BJ (cell line): ENCODE measurements at places on chromosomes 4 and X.

GRCh38 chr4:25585901-25586523 lies 69.6 kb upstream of the SLC34A2 start:
- DNase-seq: no peak

- DNase-seq: no peak
Measured at GRCh38 chr4:151957153-151957552, 196.3 kb upstream of the GATB start.

- no peak for DNase-seq
Measured at GRCh38 chr4:130306566-130306965, 1210.6 kb downstream of the C4orf33 start.

DNA sequence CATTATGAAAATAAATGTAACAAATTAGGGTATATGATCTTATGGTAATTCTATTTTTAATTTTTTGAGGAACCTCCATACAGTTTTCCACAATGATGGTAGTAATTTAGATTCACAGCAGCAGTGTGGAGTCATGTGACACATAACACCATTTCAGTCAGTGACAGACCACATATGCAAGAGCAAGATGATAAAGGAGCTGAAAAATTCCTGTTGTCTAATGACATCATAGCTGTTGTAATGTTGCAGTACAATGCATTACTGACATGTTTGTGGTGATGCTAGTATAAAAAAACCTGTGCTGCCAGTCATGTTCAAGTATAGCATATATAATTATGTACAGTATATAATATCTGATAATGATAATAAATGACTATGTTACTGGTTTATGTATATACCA lies 28.5 kb downstream of the EMCN start:
- DNase-seq: no peak

DNA sequence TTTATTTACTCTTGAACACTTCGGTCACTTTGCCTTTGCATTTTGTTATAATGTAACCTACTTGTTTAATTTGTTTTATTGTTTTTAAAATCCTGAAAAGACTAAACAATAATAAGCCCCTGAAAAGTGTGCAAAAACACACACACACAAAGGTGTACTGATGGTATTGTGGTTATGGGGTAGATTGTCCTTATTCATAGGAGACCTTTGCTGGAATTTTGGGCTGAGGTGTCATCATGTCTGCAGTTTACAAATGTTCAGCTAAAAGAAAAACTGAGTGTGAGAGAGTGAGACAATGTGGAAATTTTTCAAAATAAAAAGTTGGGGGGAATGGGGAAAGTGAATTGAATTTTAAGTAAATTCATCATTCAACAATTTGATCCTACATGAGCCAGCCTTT lies 174.9 kb downstream of the QDPR start:
- no peak for DNase-seq

DNA sequence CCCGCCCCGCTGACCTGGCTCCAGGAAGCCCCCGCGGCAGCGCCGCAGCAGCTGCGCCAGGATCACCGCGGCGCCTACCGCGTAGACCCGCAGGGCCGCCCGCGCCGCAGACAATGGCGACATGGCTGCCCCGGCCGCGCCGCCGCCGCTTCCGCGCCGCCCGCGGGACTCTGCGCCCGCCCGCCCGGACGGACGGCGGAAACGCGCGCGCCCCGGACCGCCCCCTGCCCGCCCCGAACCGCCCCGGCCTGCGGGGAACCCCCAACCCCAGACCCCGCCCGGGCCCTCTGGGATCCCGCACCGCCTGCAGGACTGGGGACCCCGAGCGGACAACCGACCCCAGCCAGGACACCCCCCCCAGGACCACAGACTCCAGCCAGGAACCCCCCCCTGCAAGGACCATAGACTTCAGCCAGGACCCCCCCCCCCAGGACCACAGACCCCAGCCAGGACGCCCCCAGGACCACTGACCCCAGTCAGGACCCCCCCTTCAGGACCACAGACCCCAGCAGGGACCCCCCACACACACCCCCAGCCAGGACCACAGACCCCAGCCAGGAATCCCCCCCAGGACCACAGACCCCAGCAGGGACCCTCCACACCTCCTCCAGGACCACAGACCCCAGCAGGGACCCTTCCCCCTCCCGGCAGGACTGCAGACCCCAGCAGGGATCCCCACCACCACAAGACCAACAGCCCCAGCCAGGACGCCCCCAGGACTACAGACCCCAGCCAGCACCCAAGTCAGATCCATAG lies at the start of the genes DHRSX and ZBED1:
Gene DHRSX, minus strand, starts transcription at position 174 of the 756 bp plus-strand sequence. Its CDS starts 51 bp downstream, at position 123.
Gene ZBED1, minus strand, starts transcription at position 174 of the 756 bp plus-strand sequence. CDS start 10,257 bp downstream, outside the sequence.
- DNase-seq: no peak

GRCh38 chr4:98508829-98509598 lies 149.4 kb downstream of the TSPAN5 start:
- no peak for DNase-seq

- DNase-seq: no peak
Measured at GRCh38 chrX:69216911-69217310, 51.7 kb upstream of the PJA1 start.

DNA sequence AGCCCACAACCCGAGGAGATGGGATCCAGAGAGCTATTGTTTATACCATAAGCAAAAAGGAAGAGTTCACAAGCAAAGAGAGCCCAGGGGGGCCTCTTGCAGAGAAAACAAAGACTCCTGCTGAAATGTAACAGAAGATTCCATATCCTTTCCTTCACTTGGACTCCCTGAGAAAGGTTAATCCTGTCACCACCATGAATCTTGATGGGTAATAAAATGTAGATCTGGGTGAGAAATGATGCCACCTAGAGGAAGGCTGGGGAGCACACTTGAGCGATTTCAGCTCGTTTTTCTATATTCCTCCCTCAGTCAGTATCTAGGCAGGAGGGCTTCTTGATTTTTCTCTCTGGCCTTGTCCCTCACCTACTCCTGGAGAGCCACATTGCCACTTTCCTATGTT lies 10.2 kb upstream of the KCNE5 start:
- DNase-seq: no peak

GRCh38 chrX:20487227-20487626 lies 220.5 kb upstream of the RPS6KA3 start:
- no peak for DNase-seq

- no peak for DNase-seq
Measured at GRCh38 chr4:130468340-130468739, 1372.4 kb downstream of the C4orf33 start.

- no peak for DNase-seq
Measured at GRCh38 chrX:64427787-64428186, 32.5 kb upstream of the MTMR8 start.

DNA sequence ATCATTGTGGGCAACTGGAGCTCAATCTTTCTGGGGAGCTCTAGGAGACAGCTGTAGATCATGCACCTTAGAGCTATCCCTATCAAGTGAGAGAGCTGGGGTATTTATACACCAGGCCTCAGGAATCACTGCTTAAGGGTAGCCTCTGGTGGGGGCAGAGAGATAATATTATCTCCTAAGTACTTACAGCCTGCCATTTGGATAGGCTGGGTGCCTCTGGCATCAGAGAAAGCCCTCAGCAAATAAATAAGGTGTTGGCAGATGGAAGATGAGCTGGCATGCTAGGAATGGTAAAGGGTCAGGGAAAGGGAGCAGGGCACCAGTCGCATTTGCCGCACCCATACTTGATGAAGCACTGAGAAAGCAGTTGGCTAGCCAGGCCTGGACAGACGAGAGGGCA lies 75.9 kb downstream of the HCCS start:
- no peak for DNase-seq

DNA sequence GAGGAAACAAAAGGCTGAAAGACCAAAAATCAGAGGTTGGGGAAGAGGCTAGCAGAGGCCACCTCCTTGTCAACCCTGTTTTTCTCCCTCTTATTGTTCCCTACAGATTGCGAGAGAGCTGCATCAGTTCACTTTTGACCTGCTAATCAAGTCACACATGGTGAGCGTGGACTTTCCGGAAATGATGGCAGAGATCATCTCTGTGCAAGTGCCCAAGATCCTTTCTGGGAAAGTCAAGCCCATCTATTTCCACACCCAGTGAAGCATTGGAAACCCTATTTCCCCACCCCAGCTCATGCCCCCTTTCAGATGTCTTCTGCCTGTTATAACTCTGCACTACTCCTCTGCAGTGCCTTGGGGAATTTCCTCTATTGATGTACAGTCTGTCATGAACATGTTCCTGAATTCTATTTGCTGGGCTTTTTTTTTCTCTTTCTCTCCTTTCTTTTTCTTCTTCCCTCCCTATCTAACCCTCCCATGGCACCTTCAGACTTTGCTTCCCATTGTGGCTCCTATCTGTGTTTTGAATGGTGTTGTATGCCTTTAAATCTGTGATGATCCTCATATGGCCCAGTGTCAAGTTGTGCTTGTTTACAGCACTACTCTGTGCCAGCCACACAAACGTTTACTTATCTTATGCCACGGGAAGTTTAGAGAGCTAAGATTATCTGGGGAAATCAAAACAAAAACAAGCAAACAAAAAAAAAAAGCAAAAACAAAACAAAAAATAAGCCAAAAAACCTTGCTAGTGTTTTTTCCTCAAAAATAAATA lies 179.9 kb downstream of the AR start:
- DNase-seq: no peak

DNA sequence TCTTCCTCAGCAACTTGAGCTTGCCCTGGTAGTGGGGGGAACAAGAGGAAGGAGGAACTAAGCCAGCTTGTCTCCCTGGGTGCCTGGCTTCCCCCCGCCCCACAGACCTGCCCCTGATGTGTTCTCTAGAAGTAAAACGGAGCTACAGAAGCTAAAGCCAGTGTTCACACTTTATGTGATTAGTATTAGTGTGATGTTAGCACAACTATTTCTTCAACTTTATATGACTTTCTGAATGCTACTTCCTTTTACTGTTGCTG lies 10.7 kb downstream of the RGS12 start:
- no peak for DNase-seq

GRCh38 chr4:52864793-52865192 lies 2.7 kb downstream of the RASL11B start:
- DNase-seq: no peak

- no peak for DNase-seq
Measured at GRCh38 chr4:108730579-108730978, 32.3 kb downstream of the ETNPPL start.
